ENCODE measurements at places on chromosomes 12 and 14.

DNA sequence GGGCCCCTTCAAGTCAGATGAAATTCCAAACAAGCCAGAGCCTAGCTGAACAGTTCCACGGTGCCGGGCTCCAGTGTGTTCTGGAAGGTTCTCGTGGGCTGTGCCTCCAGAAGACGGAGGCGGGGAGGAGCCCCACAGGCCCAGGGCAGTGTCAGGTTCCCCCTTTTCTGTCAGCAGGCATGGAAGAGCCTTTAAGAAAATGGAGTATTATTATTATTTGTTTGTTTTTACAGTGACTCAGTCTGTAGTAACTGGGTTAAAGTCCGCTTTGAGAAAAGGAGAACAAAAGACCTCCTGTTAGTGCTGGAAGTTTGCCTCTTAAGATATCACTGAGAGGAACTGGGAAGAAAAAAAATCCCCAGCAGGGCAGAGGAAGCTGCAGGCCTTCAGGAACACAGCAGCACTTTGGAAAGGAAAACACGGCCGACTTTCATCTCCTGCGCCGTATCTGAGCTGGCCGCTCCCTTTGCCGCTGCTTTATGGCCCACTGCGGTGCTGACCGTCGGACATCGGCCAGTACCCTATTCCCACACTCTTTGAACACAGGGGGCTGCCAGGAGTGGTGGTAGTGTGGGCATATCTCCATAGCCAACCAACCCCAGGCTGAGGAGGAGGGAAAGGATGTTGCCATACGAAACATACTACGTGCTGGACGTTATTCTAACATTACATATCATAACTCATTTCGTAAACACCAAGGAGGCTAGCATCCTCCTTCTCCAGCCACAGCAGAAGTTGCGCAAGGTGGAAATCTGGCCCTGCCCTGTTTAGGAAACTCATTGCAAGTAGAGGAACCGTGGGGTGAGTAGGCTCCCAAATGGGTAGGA, 194.0 kb downstream of the ZFP36L1 start:
- no peak for DNase-seq

- no peak for DNase-seq
Observed at GRCh38 chr12:54259194-54260011, 20.5 kb downstream of the CBX5 start.

DNA sequence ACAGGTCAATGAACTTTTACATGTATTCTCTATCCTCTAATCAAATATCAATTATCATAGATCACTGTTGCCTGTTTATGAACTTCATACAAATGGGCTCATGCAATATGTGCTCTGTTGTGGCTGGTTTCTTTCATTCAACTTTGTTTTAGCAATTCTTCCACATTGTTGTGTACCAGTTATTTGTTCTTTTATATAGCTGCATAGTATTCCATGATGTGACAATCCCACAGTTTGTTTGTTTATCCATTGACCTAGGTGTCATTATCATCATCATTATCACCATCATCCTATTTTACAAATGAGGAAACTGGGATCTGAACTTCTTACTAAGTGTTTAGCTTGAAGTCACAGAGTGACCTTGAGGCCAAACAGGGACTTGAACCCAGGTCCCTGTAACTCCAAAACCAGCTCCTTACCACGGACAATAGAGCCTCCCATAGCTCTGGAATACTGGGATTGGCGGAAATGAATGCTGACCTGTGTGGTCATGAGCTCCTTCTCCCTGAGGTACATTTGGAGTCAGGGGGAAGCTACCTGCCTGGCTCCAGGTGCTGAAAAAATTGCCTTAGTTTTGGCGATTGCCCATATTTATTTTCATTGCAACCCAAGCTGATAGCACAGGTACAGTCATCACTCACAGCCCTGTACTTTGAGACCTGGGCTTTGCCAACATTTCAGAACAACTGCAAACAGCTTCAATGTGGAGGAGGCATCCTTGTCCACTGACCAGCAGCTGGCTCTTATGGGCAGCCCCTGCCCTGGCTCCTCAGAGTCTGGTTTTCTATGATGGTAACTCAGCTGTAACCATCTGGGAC, 9.2 kb downstream of the ZFP36L1 start:
- DNase-seq, result no peak

DNA sequence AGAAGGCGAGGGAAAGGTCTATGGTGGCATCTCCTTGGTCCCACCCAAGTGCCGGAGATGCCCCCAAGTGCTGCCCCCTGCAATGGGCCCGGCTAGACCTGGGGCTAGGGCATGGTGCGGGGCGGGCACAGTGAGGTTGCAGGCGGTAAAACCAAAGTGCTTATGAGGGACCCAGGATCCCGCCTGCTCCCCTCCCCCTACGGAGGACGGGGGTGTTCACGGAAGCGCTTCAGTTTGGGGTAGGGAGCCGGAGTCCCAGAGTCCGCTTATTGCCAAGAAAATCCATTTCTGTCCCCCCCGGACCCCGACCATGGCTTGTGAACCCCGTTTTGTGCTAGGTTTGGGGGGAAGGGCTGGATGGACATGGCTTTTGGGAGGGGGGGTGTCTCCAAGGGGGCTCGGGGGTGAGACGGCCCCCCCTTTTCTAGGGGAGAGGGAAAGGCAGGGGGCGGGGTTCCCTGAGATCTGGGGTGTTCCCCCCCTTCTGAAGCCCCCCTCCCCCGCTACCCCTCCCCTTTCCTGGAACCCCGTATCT, 5.4 kb upstream of the GPR84 start:
- no peak for DNase-seq

- DNase-seq, result no peak
Observed at GRCh38 chr12:83514372-83514771, 827.7 kb downstream of the TMTC2 start.

GRCh38 chr14:34538871-34539406, 562 bp downstream of the EAPP start:
- DNase-seq, result no peak

- DNase-seq, result no peak
Observed at GRCh38 chr14:74491956-74492775, 939 bp downstream of the NPC2 start.

Data from stimulated activated CD4-positive, alpha-beta T cell treated with anti-CD3 and anti-CD28 coated beads, Interleukin-2, amount 100 ng/mL, for 48 hours (primary cell).